ENCODE measurements at places on chromosomes 6 and 20.

- no peak for DNase-seq
Measured at GRCh38 chr6:112225691-112226090, 28.7 kb downstream of the LAMA4 start.

DNA sequence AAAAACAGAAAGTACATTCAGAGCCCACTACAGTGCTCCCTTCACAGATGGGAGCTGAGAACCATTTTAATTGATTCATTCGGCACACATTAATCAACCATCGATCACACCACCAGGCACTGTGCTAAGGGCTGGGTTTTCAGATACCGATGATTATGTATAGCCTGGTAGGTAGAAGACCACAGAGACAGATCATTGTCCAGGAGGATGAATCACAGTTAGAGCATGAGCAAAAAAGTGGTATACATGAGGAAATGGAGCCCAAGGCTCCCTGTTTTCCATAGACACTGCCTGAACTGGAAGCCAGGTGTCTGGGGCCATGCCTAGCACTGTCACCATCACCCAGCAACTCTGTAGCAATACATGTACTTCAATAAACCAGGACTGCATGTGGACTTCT is 9.0 kb upstream of the PRDM1 start:
- DNase-seq, result no peak

- no peak for DNase-seq
Measured at GRCh38 chr20:38751360-38751976, 3.2 kb downstream of the ACTR5 start.

GRCh38 chr6:122061855-122062254 is 337.6 kb upstream of the HSF2 start:
- DNase-seq, result no peak

- DNase-seq, result no peak
Measured at GRCh38 chr6:133983099-133983939, 30.3 kb downstream of the TBPL1 start.

DNA sequence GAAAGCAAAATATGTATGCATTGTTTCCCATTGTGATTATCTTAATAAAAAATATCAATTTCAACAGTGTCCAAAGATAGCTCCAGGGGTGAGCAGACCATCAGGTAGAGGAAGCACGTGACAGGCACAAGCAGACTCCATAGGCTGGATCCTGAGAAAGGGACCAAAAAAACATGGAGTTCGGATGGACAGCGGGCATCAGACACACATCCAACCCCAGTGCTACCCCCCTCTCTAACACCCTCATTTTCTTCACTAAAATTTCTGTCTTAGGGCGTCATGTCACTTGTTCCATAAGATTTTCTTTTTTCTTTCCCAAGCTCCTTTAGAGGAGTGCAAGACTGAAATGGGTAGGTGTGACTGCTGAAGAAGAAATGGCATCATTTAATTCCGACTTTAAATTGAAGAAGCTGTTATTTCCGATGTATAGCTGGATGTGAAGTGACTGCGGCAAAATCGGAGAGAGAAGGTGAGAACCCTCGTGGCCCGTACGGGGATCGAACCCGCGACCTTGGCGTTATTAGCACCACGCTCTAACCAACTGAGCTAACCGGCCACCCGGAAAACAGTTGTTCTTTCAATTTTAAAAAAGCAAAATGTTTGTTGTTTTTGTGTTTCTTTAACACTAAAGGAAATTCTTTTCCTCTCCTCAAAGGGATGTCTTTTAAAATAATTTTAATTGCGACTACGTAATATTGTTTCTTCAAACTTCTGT is 10.3 kb upstream of the PRSS16 start:
- no peak for DNase-seq

DNA sequence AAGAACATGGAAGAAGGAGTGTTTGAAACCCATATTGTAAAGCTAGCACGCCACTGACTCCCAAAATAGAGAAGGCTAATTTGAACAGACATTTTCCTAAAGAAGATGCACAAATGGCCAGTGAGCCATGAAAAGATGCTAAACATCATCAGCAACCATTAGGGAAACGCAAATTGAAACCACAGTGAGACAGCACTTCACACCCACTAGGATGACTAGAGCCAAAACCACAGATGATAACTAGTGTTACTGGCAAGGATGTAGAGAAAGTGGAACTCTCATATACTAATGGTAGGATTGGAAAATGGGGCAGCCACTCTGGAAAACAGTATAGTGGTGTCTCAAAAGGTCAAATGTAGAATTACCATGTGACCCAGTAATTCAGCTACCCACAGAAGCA is 58.2 kb downstream of the BMP7 start:
- DNase-seq, result no peak

DNA sequence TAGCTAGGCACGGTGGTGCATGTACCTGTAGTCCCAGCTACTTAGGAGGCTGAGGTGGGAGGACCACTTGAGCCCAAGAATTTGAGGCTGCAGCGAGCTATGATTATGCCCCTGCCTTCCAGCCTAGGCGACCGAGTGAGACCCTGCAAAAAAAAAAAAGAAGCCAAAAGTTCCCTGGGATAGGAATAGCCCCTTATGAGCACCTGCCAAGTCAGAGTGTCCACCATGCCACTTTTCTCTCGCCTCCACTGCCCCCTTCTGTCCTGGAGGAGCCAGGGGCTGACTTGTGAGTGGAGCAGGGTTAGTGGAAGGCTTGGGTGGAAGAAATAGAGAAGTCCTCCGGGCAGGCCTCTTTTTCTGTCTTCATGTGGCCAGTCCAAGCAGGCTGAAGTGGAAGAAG is 12.1 kb upstream of the DDX27 start:
- no peak for DNase-seq

GRCh38 chr20:51037532-51038115 is 14.7 kb upstream of the KCNG1 start:
- DNase-seq, result no peak

GRCh38 chr6:15344192-15344519 is 98.3 kb downstream of the JARID2 start:
- DNase-seq, result no peak

DNA sequence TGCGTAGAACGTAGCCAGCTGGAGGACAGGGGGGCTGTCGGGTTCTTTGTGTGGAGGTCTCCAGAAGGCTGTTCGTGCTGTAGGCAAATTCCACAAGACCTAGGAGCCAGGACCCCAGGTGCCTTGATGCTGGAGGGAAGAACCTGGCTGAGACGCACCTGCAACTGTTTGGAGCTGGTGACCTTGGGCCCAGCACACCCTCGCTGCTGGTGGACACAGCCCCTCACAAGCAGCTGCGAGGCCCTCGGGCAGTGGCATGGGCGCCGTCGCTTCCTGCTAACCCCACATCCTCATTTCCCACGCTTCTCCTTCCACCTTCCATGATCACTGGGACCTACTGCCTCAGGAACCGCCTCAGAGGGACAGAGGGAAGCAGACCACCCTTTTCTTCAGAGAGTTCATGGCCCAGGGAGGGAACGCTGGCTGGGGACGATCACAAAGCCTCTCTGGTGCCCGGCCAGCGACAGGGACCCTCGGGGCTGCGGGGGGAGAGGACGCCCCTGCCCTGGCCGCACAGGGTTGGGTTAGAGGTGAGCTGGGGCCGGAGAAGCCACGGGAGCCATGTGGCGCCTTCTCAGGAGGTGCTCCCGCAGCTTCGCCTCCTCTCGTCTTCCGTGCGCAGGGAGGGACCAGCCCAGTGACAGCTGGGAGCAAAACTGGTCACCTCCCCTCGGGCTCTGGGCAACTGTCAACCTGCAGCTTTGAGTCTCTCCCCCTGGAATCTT is 18.4 kb downstream of the DLL1 start:
- DNase-seq, result no peak

DNA sequence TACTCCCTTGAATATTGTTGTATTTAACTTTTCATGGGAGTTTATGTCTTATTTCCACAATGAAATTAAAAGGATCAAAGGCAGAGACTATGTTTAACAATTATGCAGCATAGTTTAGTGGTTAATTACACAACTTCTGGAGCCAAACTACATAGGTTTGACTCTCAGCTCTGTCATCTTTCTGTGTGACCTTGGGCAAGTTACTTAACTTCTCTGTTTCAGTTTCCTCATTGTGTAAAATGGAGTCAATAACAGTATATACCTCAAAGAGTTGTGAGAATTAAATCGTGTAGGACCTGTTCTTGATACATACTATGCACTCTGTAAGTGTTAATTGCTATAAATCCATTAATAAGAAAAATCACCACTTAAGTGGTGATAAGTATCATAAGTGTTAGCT is 48.3 kb downstream of the BTBD9 start:
- DNase-seq, result no peak

DNA sequence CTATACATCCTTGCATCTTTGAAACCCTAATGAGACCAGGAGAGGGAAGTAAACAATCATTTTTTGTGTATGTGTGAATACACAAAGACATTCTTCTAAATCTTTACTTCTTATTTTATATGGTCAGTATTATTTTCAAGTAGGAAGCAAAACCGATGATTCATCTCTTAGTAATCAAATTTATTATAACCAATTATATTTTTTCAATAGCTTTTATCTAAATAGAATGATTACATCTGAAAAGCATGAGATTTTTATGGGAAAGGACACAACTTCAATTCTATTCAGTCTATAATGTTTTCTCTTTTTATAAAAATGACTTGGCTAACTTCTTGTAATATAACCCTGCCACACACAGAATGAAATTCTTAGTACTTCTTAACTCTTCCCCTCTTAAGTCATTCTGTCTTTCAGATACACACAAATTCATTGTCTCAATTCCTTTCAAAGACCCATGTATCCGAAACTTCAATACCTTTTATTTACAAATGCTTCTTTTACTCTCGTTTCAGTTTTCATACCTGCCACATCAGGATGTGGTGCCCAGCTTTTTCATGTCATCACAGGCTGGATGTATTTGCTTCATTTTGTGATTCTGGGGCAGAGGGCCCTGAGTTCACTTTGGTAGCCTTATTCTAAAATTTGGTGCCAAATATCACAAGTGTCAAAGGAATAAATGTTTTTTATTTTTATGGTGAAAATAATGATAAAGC is 227.0 kb downstream of the PHF3 start:
- DNase-seq, result no peak

- DNase-seq, result peak; percentile 96
Measured at GRCh38 chr6:16741112-16742016, 19.9 kb downstream of the ATXN1 start.

GRCh38 chr20:4100679-4101078 is 85.3 kb upstream of the RNF24 start:
- DNase-seq, result no peak

- DNase-seq, result no peak
Measured at GRCh38 chr6:170277893-170278742, 12.8 kb downstream of the DLL1 start.

DNA sequence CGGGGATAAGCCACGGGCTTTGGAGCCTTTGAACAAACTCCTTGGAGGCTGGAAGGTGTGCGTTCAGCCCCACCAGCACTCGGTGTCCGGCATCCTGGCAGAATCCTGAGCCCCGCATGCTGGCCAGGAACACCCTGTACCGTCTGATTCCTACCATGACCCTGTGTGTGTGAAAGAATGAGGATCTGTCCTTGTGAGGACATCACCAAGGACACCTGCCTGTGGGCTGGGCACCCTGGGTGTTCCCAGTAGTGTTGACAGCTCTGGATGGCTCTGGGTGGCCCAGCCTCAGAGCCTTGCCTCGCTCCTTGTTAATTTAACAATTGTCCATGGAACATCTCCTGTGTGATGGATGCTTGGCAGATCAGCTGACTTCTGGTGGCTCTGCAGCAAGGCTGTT is 234.3 kb downstream of the QKI start:
- DNase-seq, result no peak

DNA sequence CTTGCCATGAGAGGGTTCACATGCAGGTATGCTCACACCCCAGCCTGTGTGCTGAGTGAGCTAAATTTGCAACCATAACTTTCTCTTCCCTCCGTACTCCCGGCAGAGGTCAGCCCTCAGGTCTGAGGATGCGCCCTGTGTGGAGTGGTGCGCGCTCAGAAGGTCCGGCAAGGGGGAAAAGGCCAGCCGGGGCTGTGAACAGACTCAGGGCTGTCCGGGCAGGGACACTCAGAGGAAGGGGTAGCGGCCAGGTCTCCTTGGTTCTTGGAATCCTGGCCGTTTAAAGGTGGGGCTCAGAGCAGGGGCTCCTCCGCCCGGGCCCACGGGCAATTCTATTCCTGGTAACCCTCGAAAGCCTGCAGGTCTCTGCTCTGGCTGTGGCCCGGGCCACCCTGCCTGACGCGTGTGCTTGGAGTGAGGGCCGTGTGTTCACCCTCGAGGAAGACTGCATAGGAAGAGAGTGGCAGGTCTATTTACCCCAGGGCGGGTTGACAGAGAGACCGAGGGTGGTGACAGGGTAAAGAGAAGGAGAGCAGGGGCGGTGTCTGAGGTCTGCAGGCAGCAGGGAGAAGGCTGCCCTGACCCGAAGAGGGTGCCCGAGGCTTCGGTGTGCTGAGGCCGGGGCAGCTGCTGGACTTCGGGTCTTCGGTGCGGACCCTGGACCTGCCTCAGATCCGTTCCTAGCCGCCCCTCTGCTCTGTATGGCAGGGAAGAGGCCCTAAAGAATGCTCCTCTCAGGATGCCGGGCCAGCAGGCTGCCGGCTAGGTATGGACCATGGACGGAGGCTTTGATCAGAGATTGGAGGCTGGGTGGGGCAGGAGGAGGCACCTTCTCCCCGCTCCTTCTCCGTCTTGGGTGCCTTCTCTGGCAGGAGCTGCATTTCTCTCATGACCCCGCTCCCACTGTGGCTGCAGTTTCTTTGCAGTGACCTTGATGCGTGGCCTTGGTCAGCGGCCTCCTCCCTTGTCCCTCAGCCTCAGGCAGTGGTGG is 131.1 kb upstream of the ARMC2 start:
- no peak for DNase-seq

DNA sequence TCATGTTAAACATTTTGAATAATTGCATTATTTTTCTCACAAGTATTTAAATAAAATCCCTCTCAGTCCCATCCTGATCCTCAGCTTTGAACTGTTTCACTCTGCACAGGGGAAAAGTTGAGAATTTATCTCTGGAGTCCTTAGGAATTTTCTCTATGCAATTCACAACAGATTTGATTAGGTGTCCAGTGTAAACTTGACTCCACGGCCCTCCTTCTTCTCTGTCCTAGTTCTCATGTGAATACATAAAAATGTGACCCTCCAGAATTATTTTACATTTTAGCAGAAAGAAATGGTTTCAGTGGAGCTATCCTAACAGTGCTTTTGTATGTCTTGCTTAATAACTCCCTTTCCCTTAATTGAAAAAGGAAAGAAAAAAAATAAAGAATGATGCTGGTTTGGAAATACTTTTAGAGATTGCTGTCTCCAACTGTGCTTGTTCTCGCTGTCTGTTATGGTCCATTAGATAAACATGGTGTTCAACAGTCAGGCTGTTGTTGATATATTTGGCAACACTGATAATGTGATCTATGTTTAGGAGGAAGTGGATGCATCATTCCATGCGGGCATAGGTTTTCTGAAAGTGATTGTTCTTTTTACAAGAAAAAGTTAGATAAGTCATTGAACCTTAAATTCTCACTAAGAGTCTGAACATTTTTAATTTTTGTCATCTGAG is 599.4 kb upstream of the CITED2 start:
- DNase-seq, result peak; percentile 37

DNA sequence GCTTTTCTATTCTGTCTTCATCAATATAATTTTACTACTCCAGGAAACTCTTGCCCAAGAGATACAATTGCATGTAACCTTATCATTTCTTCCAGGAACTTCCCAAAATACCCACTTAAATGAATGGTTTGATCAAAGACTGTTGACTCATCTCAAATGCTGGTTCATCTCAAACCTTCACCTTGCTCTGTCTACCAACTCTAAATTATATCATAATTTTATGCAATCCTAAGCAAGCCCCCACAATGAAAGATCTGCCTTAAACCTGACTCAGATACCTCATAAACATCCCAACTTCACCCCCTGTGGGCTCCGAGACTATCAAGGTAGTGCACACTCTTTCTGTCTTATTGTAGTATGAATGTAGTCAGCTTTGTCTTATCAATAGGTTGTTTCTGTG is 65.5 kb upstream of the GCM1 start:
- DNase-seq, result no peak

- DNase-seq, result peak; percentile 33
Measured at GRCh38 chr20:10540636-10541493, 105.8 kb downstream of the SLX4IP start.

All from fibroblast of skin of left quadriceps (primary cell).